NCI-H1436 (cell line): ENCODE measurements at places on chromosomes 6 and 20.
A peak's percentile ranks its signal among the peaks of the same experiment; 100 is the strongest.

- no peak for DNase-seq
Observed at GRCh38 chr20:22341508-22341907, 242.9 kb downstream of the FOXA2 start.

GRCh38 chr6:96075826-96076225, 60.1 kb downstream of the FUT9 start:
- DNase-seq = no peak

DNA sequence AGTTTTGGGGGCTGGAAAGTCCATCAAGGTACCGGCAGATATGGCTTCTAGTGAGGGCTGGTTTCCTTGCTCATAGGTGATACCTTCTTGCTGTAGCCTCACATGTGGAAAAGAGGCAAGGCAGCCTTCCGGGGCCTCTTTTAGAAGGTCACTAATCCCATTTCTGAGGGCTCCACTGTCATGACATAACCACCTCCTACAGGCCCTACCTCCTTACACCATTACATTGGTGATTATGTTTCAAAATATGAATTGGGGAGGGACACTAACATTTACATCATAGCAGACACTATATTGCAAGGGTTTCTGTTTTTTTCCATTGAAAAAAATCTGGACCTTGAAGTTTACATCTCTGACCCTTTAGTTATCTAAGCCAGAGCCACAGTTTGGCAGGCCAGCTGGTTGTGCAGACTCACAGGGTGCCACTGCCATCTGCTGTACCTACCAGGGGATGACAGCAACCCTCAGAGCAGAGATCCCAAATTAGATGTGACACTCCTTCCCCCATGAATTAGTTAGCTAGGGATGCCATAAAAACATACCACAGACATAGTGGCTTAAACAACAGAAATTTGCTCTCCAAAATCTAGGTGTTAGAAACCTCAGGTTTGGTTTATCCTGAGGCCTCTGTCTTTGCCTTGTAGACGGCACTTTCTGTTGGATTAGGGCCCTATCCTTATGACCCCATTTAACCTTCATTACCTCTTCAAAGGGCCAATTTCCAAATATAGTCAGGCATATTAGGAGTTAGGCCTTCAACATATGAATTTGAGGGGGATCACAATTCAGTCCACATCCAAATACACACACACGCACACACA, 166.4 kb upstream of the RNF217 start:
- peak; percentile 60 for DNase-seq

DNA sequence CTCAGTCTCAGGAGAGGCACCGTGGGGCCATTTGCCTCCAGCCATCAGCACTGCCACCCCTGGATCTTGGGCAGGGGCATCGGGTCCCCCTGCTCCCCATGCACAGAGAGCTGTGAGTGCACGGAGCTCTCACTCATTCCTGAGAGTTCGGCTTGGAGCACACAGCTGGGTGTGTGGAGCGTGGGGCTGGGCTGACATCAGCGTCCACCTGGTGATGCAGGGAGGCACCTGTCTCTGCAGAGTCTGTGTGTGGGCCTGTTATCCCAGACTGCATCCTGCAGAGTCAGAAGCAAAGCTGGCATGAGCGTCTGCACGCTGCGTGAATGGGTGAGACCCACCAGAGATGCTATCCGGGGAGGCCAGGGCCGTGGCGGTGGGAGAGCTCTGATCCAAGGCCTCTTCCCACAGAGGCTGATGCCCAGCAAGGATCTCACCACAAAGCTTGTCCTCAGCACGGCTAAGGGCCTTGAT, 248.8 kb upstream of the AFDN start:
- no peak for DNase-seq
